NCI-H226 (cell line): ENCODE measurements at places on chromosomes 6 and 20.

- DNase-seq = no peak
Observed at GRCh38 chr20:57403216-57403615, 12.0 kb downstream of the RBM38 start.

GRCh38 chr6:149881066-149881766 is 16.7 kb downstream of the RAET1E start:
- no peak for DNase-seq

DNA sequence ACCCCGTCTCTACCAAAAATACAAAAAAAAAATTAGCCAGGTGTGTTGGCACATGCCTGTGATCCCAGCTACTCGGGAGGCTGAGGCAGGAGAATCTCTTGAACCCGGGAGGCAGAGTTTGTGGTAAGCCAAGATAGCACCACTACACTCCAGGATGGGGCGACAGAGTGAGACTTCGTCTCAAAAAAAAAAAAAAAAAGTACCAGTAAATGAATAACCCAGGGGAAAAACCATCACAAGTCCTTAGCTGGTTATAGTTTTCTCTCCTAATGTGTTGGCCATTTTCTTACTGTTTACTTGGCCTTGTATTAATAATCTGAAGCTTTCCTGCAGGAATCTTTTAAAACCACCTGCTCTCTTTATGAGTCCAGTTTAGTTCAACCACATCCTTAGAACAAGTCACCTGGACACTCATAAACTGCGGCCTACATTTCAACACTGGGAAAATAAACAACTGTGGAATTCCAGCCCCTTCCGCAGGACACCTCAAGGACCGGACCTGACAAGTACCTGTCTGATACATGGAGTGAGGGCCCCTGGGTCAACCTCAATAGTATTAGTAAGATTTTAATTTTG is 102.6 kb downstream of the ATP9A start:
- no peak for DNase-seq

GRCh38 chr6:89255417-89255816 is 38.3 kb upstream of the GABRR1 start:
- no peak for DNase-seq

DNA sequence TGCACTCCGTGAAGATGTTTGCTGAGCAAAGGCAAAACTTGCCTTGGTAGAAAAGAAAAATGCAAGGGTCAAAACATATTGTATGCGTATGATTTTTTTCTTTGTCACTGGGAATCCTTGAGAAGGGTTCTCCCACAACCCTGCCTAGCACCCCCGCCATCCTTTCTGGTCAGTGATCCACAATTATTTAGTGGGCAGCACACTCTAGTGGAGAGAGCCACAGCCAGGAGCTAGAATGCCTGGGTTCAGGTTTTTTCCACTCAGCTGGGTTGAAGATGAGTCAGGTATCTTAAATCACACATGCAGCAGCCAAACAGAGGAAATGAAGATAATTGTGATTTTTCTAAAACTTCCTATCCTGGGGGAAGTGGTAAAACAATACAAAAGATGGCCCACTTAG is 243.1 kb downstream of the PKHD1 start:
- no peak for DNase-seq

DNA sequence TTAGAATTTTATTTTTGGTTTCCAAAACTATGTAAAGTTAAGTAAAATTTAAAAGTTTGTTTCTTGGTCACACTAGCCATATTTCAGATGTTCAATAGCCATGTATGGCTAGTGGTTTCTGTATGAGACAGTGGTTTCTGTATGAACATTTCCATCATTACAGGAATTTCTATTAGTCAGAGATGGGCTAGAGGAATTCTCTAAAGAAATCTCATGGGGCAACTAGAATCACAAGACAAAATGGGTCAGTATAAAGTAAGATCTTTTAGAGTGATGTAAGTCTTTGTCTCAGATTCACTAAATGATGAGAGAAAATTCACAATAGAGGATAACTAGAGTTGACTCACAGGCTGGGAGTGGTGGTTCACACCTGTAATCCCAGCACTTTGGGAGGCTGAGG is 149.0 kb downstream of the FUT9 start:
- DNase-seq = no peak

DNA sequence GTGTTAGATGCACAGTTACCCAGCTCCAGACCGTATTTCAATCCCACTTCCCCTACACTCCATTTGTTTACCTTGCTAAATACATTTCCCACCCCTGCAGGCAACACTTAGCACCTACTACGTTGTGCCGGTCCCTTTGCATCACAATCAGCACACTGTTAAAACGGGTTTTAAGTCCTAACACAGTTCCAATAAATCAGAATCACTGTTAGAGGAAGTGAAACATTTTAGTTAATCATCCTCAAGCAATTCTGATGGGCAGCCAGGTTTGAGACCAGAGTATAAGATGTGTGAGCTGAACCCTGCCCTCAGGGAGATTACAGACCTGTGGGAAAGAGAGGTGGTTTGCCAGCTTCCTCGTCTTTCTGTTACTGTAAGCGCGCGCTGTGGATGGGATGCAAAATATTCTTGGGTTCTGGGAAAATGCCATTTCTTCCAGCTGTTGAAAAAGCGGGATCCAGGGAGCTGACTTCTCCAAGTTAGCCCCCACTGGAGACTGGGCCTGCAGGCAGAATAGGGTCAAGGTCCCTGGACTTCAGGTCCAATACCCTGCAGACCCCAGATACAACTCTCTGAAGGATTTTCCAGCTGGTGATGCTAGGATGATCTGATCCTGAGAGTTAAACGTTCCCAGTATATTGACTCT is 3.1 kb downstream of the ZCCHC3 start:
- DNase-seq = no peak

GRCh38 chr6:27836141-27836782 is 75.9 kb downstream of the OR2B2 start:
- DNase-seq = no peak

- peak; percentile 61 for DNase-seq
Observed at GRCh38 chr6:140809694-140810101, 1323.0 kb upstream of the GJE1 start.

- DNase-seq = peak; percentile 74
Observed at GRCh38 chr6:26216886-26217713, 129.9 kb downstream of the HFE start.

DNA sequence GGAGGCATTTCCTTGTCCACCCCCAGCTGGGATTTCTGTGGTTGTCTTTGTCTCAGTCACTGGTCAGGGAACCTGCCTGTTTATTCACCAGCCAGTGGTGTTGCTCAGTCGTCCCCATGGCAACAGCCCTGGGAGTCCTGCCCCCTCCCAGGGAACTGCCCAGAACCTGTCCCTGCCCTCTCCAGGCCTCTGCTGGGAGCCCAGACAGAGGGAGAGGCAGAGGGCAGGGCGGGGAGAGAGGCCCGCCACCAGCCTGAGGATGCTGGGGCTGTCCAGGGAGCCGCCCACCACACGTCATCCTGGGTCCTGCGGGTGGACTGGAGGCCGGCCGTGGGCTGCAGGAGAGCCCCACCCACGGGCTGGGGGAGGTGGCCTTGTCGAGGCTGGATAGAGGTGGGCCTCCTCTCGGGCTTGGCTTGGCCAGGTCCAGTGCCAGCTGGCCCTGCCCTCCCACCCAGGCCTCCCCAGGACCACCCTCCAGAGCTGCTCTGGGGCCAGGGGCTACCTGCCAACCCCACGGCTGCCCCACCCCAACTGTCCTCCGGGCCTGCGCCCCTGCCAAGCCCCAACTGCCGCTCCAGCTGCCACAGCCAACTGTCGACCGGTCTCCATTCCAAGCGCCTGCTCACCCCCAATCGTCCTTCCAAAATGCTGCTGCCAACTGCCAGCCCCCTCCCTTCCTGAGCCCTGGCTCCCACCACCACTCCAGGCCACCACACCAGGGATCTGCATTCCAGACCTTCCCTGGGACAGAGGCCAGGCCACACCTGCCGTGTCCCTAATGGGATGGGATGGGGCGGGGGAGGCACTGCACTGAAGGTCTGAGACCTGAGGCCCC is 4.2 kb upstream of the ZBTB46 start:
- DNase-seq = peak; percentile 99

- no peak for DNase-seq
Observed at GRCh38 chr6:56671160-56671559, 28.5 kb upstream of the DST start.

DNA sequence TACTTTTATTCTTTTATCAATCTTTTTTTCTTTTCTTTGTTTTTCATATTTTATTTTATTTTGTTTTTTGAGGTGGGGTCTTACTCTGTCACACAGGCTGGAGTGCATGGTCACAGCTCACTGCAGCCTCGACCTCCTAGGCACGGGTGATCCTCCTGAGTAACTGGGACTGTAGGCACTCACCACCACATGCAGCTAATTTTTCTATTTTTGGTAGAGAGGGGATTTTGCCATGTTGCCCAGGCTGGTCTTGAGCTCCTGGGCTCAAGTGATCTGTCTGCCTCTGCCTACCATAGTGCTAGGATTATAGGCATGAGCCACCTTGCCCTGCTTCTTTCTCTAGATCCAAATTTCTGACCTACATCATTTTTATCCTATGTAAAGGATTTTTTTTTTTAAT is 153.2 kb downstream of the CDKAL1 start:
- DNase-seq = no peak

DNA sequence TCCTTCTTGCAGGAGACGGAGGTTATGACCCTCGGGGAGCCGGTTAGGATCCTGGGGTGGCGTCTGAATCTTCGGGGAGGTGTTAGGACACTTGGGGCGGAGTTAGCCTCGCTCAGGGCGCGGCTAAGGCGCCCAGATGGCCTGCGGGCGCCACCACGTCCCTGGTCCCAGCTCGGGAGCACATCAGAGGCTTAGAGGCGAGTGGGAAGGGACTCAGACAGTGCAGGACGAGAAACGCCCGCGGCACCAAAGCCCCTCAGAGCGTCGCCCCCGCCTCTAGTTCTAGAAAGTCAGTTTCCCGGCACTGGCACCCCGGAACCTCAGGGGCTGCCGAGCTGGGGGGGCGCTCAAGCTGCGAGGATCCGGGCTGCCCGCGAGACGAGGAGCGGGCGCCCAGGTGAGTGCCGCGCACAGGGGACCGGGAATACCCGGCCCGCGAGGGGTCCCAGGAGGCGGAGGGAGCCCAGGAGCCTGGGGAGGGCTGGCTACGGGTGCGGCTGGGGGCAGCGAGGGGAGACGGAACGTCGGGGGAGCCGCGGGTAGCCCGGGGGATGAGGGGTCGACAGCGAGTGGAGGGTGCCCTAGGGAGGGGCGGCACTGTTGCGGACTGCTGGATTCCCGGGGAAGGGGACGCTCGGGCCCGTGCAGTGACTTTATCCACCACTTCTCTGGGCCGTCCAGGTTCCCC is at the start of gene HCK:
TSS of gene HCK (plus strand) at position 153 of the 688 bp plus-strand sequence.
- DNase-seq = no peak

GRCh38 chr6:34381081-34381480 is 11.4 kb downstream of the NUDT3 start:
- peak; percentile 68 for DNase-seq

- no peak for DNase-seq
Observed at GRCh38 chr20:634148-634925, 18.7 kb downstream of the SRXN1 start.

DNA sequence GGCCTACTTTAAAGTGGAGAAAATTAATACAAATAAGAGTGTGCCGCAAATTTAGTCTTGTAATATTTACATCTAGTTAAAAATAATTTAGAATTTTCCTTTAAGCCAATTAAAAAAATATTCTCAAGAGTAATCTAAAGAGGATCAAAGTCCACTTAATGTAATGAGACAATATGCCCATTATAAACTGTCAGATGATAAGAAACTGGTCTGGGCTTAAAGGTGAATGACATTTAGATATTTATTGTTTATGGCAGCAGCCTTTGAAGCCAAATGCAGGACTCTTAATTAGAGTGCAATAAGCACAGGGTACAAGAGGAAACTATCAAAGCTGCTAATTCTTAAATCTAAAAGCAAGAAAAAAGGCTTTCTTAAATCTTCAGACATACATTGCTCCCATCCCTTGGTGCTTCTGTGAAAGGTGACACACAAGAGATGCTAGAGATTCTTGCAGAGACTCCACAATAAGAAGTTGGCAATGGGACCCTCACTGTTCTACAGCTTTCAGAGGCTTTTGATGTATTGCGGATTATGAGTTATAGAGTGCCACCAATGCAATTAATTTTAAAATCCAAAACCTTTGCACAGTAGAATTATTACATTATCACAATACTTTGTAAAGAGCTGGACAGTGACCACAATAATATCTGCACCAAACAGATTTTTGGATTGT is 116.1 kb downstream of the MAN1A1 start:
- DNase-seq = no peak

DNA sequence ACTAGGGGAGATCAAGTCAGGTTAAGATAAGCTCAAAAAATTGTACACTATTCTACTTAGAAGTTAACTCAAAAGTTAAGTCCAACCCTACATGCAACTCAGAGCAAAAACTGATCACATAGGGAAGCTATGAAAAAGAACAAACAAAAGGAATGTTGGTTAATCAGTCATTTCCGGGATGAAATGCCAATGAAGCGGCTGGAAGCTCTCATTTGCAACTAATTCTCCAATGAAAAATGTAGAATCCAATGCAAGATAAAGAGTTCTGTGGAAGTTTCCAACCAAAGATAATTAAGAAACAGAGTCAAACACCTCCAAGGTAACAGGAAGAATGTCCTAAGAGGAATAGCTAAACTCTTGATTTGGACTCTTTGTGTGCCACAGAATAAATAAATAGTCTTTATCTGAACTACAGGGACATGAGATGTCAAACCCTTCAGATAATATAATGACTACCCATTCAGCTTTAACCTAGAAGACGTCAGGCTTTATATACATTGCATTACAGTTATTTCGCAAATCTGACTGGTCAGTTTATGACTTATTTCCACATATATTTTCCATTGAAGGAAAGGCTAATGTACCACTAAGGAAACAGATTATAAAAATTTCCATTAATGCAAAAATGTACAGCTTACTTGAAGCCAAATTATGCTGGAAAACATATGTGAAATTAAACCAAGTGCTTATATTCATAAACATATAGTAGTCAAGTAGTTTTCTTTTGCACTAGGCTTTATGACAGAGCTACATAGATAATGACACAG is 48.0 kb upstream of the DST start:
- DNase-seq = peak; percentile 80

- DNase-seq = peak; percentile 32
Observed at GRCh38 chr6:31920811-31921210, 6.7 kb upstream of the C2 start.

GRCh38 chr20:2010533-2010932 is 16.7 kb upstream of the PDYN start:
- DNase-seq = no peak

DNA sequence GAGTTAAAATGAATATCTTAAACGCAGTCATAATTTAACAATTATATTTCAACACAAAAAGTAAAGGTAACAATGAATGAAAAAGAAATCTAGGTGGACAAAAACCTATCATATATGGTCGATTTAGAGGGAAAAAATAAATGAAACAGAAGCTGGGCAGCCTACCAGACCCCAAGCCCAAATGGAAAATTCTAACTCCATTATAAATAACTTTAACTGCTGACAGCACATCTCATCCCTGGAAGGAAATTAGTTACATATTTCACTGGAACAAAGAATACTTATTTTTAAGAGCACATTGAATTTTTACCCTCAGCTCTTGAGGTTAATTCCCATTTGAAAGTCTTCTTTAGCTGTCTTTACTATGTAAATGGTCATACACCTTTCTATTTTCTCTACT is 39.1 kb downstream of the COL12A1 start:
- no peak for DNase-seq
